ENCODE measurements at places on chromosomes 1 and 21.
A peak's percentile ranks its signal among the peaks of the same experiment; 100 is the strongest.

- no peak for DNase-seq
These were observed 50.1 kb downstream of the KLHDC7A start for GRCh38 chr1:18530587-18531502.

DNA sequence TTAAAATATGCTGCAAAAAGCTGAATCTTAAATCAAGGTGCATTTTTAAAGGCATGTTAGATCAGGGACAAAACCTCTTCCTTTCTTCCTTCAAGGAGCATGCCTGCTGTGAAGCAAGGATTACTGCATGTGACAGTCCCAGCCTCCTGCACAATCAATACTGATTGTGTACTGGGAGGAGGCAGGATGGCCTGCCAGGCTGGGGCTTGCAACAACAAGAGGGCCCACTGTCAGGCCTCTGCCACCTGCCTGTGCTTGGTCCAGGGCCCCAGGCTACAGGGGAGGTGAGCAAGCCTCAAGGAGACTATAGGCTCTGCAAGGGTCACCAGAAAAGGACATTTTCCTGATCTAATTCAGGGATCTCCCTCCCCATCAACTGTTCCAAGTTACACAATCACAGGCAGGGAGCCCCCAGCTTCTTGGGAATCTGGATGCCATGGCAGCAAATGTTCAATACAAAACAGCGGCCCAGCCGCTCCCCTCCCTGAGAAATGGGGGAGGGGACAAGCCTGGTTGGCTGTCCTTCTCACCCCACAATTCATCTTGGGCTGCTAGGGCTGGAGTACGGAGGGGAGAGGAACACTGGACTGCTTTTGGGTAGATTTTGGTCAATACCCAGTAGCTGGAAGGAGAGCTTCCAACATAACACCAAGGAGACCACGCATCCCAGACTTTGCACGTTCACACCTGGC, 76.7 kb downstream of the SSBP3 start:
- no peak for DNase-seq

- DNase-seq: no peak
These were observed 24.5 kb upstream of the PALMD start for GRCh38 chr1:99621340-99621901.

DNA sequence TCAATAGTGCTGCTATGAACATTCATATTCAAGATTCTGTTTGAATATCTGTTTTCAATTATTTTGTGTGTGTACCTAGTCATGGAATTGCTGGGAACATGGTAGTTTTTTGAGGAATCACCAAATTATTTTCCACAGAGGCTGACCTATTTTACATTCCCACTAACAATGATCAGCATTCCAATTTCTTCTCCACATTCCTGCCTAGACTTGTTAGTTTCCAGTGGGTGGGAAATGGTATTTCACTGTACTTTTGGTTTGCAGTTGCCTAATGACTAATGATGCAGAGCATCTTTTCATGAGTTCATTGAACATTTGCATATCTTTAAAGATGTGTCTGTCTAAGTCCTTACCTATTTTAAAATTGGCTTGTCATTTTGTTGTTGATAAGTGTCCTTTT, 1182.6 kb upstream of the B3GALT2 start:
- no peak for DNase-seq

- no peak for DNase-seq
These were observed 96.9 kb upstream of the TARDBP start for GRCh38 chr1:10915594-10915993.

DNA sequence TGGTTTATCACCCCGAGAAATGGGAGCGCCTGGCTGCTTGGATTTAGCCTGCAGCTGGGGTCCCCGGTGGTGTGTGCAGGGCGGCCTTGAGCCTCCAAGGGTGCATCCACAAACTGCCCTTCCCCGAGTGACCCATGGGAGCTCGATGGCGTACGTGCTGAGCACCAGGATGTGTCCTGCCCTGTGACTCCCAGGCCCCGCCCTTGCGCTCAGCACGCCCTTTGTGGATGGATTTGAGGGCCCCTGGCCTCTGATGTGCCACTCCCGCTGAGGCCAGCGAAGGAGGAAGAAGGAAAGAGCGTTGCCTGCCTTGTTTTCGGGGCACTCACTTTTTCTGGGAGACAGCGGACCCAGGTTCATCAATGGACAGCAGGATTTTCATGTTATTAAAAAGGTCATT, 1.7 kb upstream of the TFF3 start:
- no peak for DNase-seq

GRCh38 chr1:228742281-228742860, 7.1 kb downstream of the RHOU start:
- DNase-seq: no peak

- DNase-seq: no peak
These were observed 42.9 kb upstream of the CITED4 start for GRCh38 chr1:40905061-40905460.

- DNase-seq: no peak
These were observed 1.2 kb downstream of the OR2T1 start for GRCh38 chr1:248404024-248404423.

DNA sequence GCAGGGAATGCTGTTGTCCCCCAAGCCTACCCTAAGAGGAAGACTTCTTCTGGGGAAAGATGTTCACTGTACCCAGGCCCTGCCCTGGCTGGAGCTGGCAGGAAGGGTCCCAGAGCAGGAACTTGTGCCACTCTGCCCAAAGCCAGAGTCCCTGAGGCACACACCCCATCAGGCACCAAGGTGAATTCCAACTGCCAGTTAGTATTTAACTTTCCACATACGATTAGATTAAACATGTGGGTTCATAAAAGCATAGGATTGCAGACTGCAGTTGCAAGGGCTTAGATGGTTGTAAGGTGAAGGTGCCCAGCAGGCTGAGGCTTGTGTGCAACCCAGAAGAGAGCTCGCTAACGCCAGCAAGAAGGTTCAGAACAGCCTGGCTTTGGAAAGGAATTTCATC, at the start of gene KCNE2:
Gene KCNE2 (plus strand): TSS at position 274 of the 400 bp plus-strand sequence. CDS start 6,473 bp downstream, outside the sequence.
- no peak for DNase-seq

GRCh38 chr1:176976225-176976624, 188.3 kb downstream of the ASTN1 start:
- no peak for DNase-seq

DNA sequence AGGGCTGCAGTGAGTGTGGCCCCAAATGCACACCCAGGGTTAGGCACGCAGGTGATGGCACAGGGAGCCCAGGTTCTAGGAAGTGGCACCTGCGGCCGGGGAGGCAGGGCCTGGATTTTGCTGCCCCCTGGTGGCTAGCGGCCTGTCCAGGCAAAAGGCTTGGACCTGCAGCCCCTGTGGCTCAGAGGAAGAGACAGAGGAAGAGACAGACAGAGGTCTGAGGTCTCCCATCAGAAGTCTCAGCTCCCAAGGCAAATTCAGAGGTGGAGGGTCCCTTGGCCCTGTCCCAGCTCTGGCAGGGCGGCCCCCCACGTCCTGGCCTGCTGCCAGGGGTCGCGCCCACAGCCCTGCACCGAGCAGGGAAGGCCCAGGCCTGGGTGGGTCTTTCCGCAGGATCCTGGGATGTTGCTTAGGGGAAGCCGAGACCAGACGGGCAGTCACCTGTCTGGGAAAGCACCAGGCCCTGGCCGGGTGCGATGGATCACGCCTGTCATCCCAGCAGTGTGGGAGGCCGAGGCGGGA, 8.0 kb upstream of the TNFRSF14 start:
- DNase-seq: peak; percentile 80

- DNase-seq: no peak
These were observed 71.2 kb upstream of the BCL9 start for GRCh38 chr1:147470079-147470478.

DNA sequence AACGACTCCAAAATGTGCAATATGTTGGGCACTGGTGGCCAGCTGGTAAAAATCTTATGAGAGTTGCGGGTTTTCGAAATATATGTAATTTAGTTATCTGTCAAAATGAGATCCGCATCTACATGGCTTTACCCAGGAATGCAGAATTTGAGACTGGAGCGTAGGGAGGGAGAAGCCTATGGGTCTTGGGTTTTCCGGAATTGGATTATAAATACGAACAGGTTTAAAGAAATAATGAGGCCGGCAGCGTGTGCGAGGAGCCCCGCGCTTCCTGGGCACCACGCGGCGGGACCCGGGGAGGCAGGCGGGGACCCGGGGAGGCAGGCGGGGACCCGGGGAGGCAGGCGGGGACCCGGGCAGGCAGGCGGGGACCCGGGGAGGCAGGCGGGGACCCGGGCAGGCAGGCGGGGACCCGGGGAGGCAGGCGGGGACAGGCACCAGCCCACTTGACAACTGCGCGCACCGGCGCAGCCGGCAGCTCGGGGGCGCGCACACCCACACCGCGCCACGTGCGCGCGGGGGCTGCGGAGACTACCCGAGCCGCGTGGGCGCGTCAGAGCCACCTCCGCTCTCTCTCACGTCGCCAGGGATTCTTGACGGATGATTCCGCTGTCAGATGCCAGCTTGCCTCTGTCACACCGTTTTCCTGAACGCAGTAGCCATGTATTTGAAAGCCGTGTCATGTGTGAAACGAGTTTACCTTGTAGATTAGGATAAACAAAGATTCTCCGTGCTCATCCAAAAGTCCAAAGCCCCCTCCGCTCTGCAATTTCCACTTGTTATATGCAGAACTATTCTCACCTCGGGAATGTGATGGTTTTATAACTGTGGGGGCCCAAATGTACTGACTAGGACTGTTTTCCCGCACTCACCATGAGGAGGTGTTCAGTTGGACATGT, 54.3 kb upstream of the HNRNPU start:
- peak; percentile 14 for DNase-seq

DNA sequence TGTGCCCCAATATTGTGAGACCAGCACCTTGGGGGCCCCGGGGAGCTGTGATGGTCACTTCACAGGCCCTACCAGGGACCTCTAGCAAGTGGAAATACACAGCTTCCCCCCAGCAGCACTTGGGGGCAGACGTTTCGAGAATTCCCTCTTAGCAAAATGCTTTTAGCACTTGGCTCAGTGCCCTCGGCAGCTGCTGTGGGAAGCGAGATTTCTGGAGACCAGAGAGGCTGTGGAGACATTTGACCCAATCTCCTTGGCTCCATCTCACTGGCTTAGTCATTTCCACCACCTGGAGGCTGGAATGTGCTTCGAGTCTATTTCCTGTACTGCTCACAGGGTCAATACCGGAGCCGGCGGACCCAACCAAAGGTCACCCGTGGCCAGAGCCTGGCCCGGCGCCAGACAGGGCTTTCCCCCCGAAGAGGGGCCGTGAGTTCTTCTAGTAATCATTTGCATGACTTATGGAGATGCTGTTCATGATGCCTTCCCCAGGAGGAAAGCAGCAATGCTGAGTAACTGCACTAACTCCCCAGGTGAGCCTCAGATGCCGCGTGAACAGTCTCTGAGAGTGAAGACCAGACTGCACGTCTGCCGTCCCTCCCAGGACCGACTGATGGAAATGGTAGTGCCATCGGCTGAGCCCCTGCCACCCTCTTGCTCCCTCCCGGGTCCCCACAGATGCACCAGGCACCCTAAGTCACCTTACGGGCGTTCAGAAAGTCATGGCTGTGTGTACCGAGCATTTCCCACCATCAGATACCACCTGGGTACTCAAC, 4.4 kb upstream of the C2CD2 start:
- no peak for DNase-seq

DNA sequence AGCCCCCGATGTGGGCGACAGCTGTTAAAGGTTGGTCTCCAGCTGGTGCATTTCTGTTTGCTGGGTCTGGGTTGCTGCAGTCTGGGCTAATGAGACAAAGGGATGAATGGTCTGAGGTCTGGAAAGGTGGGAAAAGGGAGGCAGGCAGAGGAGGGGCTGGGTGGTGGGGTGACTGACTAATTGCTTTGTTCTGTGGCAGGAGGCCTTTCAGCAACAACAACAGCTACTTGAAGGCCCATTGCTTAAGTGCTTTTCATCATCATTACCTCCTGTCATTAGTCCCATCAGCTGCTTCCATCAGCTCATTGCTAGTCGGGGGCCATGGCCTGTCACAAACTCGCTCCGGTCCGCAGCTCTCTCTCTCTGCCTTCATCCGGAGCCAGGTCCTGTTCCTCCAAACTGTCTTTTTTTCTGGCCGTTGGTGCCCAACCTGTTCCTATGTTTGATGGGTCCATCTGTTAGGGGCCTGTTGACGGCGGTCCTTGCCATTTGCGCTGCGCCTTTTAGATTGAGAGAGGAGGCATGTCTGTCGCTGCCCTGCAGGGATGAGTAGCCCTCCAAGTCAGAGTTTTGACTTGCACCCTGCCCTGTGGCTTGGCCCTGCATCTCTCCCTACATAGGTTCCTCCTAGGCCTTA, 105.6 kb upstream of the PLXNA2 start:
- no peak for DNase-seq

DNA sequence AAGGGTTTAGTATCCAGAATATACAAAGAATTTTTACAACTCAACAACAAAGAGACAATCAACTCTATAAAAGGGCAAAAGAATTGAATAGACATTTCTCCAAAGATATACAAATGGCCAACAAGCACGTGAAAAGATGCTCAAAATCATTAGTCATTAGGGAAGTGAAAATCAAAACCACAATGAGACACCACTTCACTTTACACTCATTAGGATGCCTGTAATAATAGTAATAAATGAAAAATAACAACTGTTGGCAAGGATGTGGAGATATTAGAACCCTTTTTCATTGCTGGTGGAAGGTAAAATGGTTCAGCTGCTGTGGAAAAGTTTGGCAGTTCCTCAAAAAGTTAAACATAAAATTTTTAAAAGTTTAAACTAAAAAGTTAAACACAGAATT, 7.0 kb upstream of the ABCD3 start:
- no peak for DNase-seq

GRCh38 chr1:22860883-22861385, 111.7 kb downstream of the LACTBL1 start:
- no peak for DNase-seq

- DNase-seq: no peak
These were observed 25.4 kb downstream of the EEIG2 start for GRCh38 chr1:108585313-108585712.

DNA sequence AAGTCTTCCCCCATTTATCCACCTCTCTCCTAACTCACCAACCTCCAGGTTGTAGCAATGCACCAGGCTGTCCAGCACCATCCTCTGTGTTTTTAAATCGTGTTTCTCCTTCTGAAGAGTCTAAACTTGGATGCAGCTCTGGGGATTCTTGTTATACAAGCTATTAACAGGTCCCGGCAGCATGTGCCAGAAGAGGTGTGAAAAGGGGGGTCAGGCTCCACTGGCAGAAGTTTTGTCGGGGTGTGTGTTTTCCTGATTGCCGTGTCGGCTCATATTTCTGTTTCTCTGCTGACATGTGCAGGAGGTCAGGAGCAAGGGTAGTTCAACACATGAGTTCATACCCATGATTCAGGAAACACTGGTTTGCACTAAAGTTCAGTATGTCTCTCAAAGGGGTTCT, 658.6 kb upstream of the CAMK1G start:
- no peak for DNase-seq

GRCh38 chr1:20366463-20367115, 75.9 kb downstream of the VWA5B1 start:
- DNase-seq: no peak

All from stimulated activated CD8-positive, alpha-beta memory T cell treated with anti-CD3 and anti-CD28 coated beads, Interleukin-2, amount 100 ng/mL, for 48 hours (primary cell).